Fibroblast of the conjunctiva (primary cell): ENCODE measurements at places on chromosomes 5 and 9.
A peak's percentile ranks its signal among the peaks of the same experiment; 100 is the strongest.

GRCh38 chr5:33408816-33409215 is 31.9 kb upstream of the TARS1 start:
- DNase-seq = no peak

DNA sequence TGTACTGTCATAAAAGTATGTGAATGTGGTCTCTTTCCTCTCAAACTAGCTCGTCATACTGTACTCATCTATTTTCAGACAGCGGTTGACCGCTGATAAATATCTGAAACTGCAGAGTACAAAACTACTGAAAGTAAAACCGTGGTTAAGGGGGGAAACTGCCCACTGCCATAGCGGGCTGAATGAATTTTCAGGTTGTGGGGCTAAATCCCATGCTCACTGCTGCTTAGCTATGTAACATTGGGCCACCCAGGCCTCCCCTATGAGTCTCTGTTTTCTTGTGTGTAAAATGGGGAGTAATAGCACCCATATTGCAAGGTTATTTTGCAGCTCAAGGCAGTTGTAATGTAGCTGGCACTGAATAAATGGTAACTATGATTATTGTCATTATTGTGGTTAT is 82.3 kb downstream of the MSX2 start:
- no peak for DNase-seq

DNA sequence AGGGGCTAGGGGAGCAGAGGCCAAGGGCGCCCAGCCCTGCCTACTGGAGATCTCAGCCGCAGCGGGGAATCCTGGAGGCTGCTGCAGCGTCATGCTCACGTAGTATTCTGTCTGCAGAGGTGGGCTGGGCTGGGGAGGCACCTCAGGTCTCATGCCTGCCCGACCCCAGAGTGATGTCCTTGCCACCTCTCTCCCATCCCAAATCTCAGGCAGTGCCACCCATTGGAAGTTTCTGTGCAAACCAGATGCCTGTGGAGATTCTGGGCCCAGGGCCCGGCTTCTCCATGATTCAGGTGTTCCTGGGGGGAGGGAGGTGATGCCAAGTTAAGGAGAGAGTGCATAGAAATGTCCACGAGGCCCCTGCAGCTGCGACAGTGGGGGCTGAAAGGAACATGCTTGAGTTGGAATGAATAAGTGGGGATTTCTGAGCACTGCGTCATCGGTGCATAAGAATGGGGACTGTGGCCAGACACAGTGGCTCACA is 72.0 kb downstream of the ANKRD33B start:
- DNase-seq = no peak

DNA sequence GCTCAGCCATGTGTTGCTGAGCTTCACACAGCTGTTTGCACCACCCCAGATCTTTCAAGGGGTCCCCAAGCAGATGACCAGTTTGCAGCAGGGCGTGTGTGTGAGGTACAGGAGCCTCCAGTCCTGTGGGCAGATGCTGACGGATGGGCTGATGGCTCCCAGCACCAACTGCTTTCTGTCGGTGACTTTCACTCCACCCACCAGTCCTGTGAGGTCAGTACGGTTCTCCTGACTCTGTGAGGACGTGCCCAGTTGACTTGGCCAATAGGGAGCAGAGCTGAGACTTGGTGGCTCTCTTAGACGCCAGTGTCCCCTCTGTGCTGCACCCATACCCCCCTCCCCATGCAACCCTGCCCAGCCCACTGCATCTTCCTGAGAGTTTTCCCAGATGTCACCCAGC is 19.7 kb downstream of the COL5A1 start:
- no peak for DNase-seq

GRCh38 chr5:149228618-149229297 is 42.9 kb upstream of the AFAP1L1 start:
- DNase-seq = peak; percentile 91

GRCh38 chr5:80884929-80885328 is 75.2 kb upstream of the RASGRF2 start:
- no peak for DNase-seq

DNA sequence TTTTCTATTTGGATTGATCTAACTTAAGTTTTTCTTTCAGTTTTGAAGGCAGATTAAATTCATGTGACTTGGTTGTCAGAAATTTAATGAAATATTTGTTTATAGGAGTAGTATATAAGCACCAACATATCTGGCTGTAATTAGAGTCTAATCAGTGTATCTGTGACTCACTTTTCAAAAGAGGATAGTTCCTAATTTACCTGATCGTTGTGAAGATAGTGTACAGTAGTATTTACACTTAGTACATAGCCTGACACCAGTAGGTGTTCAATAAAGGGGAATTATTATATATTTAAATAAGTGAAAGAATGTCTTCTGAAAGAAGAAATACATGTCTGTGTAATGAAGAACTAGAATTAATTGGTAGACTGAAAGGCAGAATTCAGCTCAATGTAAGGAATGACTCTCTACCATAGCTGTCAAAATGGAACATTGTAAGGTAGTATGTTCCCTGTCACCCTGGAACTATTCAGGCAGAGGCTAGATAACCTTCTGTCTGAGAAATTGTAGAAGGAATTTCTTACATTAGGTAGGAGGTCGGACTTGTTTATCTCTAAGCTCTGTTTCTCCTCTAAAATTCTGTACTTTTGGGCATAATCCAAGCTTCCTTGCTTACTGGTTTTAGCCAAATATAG is 8.6 kb downstream of the TGFBR1 start:
- no peak for DNase-seq

GRCh38 chr5:107937204-107937603 is 266.5 kb upstream of the EFNA5 start:
- no peak for DNase-seq

GRCh38 chr5:142278627-142279026 is 46.2 kb downstream of the SPRY4 start:
- DNase-seq = no peak

DNA sequence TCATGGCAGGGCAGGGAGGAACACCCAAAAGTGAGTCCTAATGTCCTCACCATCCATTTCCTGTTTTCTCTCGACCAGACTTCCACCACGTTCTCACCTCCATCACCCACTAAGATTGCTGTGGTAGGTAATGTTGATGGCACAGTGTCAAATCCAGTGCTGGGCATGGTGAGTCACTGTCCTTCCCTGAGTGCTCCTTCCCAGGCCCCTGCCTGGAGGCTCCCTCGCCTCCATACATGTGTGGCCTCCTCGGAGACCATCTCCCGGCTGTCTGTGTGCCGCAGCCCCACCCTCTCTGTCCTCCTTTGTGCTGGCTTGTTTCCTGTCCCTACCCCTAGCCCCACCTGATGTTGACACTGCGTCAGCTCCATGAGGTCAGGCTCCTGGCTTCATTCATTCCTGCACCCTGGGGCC is 177.5 kb downstream of the SYK start:
- no peak for DNase-seq

DNA sequence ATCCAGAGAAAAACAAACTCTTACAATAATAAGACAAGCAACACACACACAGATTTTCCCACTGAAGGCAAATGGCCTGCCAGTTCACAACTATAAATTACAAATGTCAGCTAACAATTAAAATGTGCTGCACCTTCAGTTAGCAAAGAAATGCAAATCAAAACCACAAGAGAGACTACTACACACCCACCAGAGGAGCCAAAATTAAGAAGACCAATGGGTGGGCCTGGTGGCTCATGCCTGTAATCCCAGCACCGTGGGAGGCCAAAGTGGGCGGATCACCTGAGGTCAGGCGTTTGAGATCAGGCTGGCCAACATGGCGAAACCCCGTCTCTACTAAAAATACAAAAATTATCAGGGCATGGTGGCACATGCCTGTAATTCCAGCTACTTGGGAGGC is 15.1 kb upstream of the IPPK start:
- no peak for DNase-seq

DNA sequence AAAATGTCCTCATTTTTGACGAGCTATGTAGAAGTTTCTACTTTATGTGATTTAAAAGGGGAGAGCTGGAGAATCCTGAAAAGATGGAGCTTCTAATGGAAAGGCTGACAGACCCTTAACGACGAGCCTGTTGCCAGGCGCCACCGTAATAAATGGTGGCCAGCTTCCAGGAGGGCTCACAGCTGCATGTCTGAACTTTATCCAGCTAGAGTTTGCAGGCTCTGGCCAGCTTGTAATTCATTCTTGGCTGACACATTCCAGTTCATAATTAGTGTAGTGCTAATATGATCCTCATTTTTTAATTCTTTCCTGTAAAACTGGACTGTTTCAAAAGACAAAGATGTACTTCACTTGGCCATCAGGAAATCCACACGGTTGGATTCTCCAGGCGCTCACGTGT is 246.7 kb downstream of the GAS1 start:
- DNase-seq = peak; percentile 63

DNA sequence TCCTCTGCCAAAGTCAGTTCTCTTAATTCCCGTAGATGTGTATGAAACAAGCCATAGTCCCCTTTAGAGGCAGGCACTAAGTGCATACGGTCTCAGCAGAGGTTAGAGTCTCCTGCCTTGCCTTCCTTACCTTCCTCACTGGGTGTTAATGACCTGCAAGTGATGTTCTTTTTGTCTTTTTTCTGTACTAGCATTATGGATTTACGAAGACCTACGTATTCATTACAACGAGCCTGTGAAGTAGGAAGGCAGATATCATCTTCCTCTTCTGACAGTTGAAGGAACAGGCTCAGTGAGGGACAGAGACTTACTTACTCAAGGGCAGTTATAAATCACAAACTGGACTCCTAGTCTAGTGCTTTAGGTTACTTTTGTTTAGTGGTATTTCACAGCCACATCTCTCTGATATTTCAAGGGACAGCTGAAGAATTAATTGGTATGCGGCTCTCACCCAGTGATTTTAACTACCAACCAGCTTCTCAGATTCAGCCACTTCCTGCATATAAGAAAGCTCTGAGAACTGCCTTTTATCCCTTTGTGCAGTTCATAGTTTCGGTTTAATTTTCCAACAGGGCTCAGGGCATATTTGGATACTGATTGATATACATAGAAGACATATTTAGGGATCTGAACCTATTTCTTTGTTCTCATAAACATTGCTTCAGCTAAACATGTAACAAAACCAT is 85.1 kb upstream of the CKMT2 start:
- DNase-seq = no peak

GRCh38 chr5:116652196-116652729 is 77.6 kb upstream of the SEMA6A start:
- peak; percentile 3 for DNase-seq

GRCh38 chr9:137723783-137724445 is 105.1 kb downstream of the EHMT1 start:
- DNase-seq = no peak

GRCh38 chr5:111685969-111686368 is 71.0 kb downstream of the NREP start:
- DNase-seq = no peak

- no peak for DNase-seq
Observed at GRCh38 chr5:157993201-157993600, 134.3 kb upstream of the CLINT1 start.

DNA sequence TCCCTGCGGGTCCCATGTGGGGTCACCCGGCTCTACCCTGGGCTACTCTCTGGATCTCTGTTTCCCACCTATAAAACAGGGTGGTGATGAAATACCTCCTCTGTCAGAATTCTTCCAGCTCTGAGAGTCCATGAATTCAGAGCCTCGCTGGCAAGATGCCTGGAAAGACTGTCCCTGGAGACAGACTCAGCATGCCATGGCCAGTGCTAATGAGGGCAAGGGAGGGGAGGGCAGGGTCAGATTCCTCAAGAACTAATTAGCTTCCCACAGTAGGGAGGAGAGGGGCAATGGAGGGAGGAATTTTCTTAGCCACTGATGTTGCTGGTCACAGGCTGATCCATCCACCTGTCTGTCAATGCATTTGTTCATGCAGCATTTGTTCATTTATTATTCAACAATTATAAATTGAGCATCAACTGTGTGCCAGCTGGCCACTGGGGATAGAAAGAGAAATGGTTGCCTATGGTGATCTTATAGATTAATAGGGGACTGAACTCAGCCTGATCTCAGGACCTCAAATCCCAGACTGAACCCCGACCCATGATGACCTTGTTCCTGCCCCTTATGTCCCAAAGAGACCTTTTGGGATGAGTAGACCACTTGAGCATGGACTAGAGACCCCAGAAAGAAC is 4.7 kb downstream of the SYNPO start:
- peak; percentile 67 for DNase-seq

- DNase-seq = no peak
Observed at GRCh38 chr9:23220957-23221356, 605.1 kb downstream of the ELAVL2 start.

DNA sequence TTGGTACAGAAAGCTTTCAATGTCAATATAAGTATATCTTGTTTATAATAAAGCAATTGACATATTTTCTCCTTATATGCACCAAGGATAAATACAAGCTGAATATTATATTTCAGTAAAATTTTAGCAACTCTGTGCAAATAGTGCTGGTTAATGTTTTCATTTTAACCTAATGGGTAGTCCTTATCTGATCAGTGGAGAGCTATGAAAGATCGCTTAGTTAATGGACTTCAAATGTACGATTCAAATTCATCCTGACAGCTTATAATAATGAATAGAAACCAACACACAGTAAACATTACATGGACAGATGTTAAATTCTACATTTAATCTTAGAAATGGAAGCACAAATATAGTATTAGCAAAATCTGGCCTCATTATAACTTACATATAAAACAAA is 1495.2 kb upstream of the C9orf72 start:
- no peak for DNase-seq

- DNase-seq = no peak
Observed at GRCh38 chr9:91483189-91483691, 59.6 kb upstream of the NFIL3 start.

DNA sequence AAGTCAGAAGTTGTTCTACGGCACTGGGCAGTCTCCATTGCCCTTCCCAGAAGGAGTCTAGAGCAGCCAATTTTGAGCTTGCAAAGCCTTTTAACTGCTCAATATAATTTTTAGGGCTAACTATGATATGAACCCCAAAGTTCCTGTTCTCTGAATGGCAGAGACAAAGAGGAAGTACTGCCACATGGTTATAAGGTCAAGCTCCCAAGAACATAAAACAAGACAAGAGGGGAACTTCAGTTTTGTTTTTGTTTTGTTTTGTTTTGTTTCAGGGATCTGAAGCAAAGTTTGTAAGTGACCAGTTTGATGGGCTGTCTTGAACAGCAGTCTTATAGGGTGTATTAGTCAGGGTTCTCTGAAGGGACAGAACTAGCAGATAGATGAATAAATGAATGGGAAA is 11.9 kb upstream of the SMC2 start:
- no peak for DNase-seq

DNA sequence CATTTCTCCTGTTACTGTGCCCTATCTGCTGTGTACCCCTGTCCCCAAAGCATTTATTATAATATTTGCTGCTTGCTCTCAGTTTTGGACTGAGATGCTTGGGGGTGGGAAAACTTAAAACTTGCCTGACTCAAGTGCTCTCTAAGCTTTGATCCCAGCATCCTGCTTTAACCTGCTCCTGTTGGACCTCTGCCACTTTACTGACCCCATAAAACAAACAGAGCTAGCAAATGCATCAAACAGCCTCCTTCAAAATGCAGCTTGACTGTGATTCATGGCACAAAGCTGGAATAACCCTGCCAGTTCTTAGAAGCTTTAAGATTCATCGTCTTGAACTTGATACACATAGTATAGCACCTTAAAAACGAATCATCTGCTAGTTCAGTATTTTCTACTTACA is 212.5 kb downstream of the DEPDC1B start:
- DNase-seq = no peak

GRCh38 chr9:11103525-11103924 is 490.7 kb upstream of the PTPRD start:
- no peak for DNase-seq

- DNase-seq = no peak
Observed at GRCh38 chr5:113038136-113038535, 61.5 kb downstream of the DCP2 start.

- no peak for DNase-seq
Observed at GRCh38 chr9:126563556-126563955, 50.2 kb upstream of the LMX1B start.

GRCh38 chr9:120925535-120926396 is 830 bp downstream of the TRAF1 start:
- DNase-seq = no peak

- DNase-seq = no peak
Observed at GRCh38 chr5:86155796-86156195, 461.9 kb upstream of the COX7C start.
